ENCODE measurements at places on chromosomes 2 and 18. TPM values are rescaled to one million over a fixed set of nuclear protein-coding genes. Genes with fewer than 3 reads are reported as not detected.
A peak's percentile ranks its signal among the peaks of the same experiment; 100 is the strongest.

MROH2A gene
- not detected for total RNA-seq

ATIC gene
- 59.5 TPM for total RNA-seq

HAUS1 gene
- 7.0 TPM for total RNA-seq

BAZ2B gene
- total RNA-seq: 38.6 TPM

HMSD gene
- 1.2 TPM for total RNA-seq

RGPD5 gene
- total RNA-seq: 21.0 TPM

LCT gene
- total RNA-seq: not detected

ST6GAL2 gene
- 0.12 TPM for total RNA-seq

SPP2 gene
- not detected for total RNA-seq

OTOS gene
- total RNA-seq: not detected

DNA sequence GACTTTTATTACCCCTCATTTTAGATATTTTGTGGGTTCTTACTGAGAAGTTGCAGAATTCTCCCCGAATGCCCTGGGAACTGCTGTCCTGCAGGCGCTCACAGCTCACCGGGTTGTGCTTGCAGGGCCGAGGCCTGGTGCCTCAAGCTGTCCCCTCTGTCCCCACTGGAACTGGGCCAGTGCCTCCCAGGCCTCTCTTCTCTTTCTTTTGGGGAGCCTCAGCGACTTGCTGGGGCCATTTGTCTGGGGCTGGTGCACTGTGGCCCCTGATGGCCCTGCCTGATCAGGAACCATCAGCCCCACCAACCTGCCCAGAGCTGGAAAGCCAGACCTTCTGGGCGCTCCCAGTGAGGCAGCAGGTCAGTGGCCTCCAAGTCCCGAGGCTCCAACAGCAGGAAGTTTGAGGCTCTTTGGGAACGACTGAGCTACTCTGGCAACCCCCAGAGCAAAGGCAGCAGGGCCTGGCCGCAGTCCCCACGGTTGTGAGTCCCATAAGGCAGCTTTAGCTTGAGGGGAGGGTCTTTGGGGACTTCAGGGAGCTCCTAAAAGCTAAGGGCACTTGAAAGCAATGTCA, 14.7 kb upstream of the NEU4 start:
- peak; percentile 22 for DNase-seq

GRCh38 chr2:102061962-102062795, 70.4 kb downstream of the IL1R2 start:
- peak; percentile 55 for DNase-seq

DNA sequence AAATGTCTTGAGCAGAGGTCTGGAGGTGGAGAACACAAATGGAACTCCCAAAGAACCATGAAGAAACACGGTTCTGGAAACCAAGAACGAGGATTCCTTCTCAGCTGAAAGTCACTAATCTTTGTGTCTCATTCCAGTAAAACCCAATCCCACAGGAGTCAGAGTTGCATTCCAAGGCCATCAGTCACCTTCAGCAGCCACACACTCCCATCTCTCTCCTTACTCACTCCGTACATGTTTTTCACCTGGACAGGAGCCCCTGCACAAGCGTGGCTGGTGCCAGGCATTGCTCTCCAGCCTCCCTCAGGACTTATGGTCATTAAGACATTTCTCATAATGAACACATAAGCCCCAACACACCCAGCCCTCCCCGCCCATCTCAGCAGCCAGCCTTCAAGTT, 175.4 kb upstream of the SIX2 start:
- DNase-seq: no peak

GRCh38 chr2:44564752-44565151, 203.0 kb downstream of the CAMKMT start:
- no peak for DNase-seq

DNA sequence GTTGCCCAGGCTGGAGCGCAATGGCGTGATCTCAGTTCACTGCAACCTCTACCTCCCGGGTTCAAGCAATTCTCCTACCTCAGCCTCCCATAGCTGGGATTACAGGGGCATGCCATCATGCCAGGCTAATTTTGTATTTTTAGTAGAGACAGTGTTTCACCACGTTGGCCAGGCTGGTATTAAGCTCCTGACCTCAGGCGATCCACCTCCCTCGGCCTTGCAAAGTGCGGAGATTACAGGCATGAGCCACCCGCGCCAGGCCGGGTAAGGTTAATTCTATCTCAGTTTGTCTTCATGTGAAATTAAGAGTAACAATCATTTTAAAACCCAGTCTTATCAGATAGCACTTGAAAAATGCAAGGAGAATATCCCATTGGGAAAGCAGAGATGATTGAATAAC, 1681.7 kb upstream of the DDX18 start:
- DNase-seq: no peak

- DNase-seq: no peak
Measured at GRCh38 chr2:217162533-217162932, 302.7 kb upstream of the TNP1 start.

DNA sequence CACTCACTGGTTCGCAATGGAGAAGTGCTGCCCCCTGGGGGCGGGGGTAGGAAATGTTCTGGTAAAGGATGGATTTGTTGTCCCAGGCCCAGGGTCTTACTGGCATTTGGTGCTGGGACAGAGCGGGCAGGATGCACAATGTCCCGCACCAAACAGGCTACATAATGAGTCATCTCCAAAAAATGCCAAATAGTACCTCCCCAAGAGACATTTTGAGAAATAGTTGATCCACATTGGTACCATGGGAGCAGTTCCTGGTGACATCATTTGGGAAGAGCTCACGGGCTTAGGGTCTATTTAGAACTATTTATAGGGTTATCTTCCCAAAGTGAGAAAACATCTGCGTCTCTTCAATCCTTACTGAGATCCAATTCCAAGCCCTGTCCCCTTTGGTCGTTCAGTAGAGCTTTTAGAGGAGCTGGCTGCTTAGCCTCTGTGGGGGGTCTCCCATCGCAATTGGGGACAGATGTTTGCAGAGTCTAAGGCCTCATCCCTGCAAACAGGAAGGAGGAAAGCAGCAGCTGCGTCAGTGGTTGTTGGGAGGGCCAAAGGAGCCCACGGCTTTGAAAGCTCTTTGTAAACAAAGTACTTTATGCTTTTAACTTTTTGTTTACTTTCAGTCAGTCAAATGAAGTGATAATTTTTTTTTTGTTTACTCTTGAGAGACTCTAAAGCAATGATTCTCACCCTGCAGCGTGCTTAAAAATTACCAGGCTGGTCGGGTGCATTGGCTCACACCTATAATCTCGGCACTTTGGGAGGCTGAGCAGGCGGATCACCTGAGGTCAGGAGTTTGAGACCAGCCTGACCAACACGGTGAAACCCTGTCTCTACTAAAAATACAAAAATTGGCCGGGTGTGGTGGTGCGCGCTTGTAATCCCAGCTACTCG, 49.3 kb downstream of the GREB1 start:
- DNase-seq: peak; percentile 72

GRCh38 chr2:215479536-215480240, 43.8 kb upstream of the FN1 start:
- DNase-seq: no peak

- no peak for DNase-seq
Measured at GRCh38 chr18:53417003-53417402, 807.5 kb downstream of the MBD2 start.

DNA sequence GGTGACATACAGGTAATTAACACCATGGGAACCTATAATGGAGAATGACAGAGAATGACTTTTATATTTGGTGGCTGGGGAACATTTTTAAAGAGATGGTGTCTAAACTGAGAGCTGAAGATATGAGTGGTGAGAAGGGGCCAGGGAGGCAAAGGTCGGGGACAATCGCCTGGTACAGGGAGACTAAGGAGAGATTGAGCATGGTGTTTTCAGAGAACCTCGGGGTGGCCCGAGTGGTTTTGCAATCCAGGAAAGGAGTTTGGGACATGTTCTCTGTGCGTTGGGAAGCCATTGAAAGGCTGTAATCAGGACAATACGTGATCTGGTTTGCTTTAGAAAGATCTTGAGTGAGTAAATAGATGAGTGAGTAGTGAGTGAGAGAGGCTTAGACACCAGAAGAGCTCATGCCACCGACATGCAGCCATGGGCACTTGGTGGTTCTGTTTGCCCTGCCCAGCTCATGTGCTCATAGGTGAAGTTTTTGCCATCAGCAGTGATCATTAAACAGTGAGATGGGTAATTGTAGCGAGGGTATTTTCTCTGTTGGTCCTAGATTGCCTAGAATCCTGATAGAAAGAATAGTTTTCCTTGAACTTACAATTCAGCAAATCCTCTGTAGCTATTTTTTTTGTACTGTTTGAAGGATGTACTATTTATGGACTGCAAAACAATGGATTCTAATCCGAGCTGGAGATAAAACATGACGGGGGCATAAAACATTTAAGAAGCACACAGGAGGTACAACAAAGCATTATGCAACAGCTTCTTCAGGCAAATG, 114.7 kb downstream of the SH3RF3 start:
- no peak for DNase-seq

DNA sequence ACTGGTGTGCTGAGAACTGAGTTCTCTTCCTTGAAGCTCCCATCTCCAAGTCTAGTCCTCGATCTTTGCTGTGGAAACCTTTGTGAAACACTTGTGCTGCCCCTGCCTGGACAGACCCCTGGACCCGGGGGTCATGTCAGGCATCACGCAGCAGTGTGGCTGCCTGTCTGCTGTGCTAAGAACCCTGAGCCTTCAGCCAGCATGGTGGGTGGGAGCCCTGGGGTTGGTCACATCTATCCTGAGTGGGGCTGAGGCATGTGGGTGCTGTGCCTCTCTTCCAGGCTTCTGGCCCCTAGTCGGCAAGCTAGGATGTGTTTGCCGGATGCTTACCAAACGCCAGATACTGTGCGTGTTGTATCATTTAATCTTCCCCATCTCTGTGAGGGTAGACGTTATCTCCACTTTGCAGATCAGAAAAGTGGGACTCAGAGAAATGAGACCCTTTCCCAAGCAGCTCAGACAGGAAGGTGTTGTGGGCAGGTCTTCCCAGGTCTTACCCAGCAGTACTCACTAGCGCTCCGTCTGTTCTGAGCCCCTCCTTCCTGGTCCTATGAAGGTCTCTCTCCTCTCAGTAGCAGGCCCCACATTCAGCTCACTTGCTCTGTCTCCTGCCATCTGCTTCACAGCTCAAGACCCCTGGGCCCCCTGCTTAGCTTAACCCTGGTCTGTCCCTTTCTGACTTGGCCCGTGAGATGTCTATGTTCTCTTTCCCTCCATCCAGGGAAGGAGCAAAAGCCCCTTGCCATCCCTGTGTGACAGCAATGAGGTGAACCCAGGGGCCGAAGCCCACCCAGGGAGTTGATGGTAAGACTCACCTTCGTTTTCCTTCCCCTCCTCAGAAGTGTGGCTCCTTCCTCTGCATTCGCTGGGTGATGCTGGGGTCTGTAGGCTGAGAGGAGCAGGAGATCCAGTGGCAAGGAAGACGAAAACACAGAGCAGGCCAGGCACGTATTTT, 242.8 kb downstream of the FAM210A start:
- DNase-seq: no peak

DNA sequence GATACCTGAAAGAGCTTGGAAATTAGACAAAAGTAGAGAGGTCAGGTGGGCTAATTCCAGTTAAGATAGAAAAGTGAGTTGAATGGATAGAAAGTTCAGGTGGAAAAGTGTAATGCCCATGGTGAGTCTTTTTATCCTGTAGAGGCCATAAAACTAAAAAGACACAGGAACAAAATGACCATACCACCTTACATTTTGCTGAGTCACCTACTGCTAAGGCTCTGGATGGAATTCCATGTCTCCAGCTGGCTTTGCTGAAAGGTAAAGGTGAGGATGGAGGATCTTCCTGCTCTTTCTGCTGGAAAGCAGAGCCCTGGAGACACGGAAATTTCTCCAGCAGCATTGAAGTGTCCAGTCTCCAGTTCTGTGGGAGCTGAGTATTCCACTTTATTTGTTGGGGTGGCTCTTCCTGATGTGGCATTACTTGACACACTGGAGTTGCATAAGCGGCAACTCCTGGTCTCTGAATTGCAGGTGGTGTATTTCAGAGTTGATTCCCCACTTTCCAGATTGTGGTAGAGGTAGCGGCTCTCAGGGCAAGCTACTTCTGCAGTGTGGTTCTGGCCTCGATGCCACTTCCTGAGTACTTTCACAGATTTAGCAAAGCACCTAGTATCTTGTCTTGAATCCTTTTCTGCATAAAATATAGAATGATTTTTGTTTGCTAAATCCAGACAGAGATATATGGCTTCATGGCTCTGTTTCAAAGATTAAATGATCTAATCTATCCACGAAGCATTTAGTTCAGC, 10.7 kb downstream of the IL1RL2 start:
- no peak for DNase-seq

DNA sequence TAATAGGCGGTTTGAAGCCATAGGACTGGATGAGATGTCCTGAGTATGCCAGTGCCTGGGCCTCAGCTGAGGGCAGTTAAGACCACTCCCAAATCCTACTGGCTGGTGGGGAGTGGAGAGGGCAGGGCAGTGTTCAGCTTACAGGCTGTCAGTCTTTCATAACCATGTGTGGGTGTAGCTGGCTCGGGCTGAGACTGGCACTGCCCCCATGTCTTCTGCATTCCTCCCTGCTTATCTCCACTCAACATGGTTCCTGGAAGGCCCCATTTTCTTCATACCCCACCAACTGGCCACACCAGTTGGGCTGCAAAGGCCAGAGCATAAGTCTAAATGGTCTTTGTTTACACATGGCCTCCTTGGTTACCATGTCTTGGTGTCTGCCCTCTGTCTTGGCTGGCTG, 17.2 kb upstream of the IL37 start:
- DNase-seq: no peak

- DNase-seq: no peak
Measured at GRCh38 chr2:223576873-223577272, 25.3 kb downstream of the SCG2 start.

DNA sequence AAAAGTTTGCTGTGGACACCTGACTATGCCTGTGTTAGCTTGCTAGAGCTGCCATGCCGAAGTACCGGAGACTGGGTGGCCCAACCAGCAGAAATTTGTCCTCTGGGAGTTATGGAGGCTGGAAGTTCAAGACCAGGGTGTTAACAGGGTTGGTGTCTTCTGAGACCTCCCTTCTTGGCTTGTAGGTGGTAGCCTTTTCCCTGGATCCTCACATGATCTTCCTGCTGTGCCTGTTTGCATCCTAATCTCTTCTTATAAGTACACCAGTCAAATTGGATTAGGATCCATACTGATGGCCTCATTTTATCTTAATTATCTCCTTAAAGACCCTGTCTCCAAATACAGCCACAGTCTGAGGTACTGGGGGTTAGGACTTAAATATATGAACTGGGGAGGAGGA, 845 bp downstream of the TMEM177 start:
- DNase-seq: no peak

DNA sequence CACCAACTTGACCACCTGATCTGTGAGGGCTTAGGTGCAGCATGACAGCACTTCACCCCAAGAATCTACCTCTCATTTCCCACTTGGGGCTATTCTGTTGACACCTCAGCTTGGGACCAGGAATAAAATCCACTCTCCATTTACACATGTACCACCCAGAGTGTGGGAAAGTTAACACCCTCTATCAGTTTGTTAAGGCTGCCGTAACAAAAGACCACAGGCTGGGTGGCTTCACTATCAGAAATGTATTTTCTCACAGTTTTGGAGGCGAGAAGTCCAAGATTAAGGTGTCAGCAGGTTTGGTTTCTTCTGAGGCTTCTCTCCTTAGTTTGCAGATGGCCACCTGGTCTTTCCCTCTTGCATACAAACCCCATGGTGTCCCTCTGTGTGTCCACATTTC, 277.7 kb upstream of the ERBB4 start:
- no peak for DNase-seq

GRCh38 chr2:13666582-13667414, 950.1 kb downstream of the TRIB2 start:
- DNase-seq: no peak

GRCh38 chr18:65082907-65083306, 667.9 kb upstream of the CDH7 start:
- no peak for DNase-seq
